ENCODE measurements at places on chromosomes 11 and 22.

- DNase-seq, result peak; percentile 48
Measured at GRCh38 chr11:76680518-76681425, 10.2 kb upstream of the LRRC32 start.

DNA sequence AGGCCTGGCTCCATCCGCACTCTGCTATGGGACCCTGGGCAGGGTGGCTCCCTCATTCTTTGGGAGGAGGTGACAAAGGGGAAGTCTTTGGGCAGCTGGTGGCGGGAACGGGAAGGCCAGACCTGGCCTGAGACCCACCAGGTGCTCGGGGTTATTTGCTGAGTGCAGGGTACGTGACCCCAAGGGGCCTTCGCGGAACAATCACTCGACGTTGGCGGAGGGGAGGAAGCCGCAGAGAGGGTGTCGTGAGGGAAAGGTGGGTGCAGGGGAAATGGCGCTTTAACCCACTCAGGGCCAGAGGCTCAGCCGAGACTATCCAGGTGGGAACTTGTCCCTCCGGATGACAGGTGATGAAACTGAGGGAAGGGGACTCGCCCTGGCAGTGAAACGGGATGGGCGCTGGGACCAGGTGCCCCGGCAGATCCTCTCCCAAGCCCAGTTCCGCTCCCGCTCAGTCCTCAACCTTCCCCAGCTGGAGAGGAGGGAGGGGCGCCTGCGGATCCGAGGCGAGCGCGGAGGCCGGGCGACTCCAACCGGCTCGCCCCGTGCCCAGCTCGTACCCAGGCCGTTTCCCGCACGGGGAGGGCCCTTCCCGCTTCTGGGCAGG is 911 bp downstream of the A4GALT start:
- no peak for DNase-seq

- DNase-seq, result peak; percentile 45
Measured at GRCh38 chr11:88231894-88232482, 56.7 kb upstream of the RAB38 start.

- peak; percentile 19 for DNase-seq
Measured at GRCh38 chr11:22787551-22788162, 41.9 kb downstream of the SVIP start.

GRCh38 chr11:65416841-65417701 is 5.5 kb upstream of the NEAT1 start:
- no peak for DNase-seq

- no peak for DNase-seq
Measured at GRCh38 chr11:10572533-10572932, 4.1 kb upstream of the LYVE1 start.

DNA sequence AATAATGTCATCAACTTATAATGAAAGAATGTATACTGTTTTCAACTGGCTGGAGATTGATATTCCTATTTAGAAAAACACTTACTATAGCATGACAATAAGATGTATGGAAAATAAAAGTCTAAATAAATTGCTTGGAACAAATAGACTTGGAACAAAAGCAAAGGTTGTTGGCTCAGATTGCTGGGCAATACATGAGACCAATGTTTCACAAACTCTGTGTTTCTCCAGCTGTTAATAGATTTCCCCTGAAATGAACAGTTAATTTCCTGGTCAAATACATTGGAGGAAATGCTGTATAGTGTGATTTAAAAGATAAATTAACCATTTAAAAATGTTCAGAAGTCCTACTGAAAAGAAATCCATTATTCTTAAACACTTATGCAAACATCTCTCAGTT is 40.1 kb upstream of the CTSC start:
- DNase-seq, result no peak

Data from kidney glomerular epithelial cell (primary cell).